NCI-H446 (cell line): ENCODE measurements at places on chromosomes 12 and 14.

DNA sequence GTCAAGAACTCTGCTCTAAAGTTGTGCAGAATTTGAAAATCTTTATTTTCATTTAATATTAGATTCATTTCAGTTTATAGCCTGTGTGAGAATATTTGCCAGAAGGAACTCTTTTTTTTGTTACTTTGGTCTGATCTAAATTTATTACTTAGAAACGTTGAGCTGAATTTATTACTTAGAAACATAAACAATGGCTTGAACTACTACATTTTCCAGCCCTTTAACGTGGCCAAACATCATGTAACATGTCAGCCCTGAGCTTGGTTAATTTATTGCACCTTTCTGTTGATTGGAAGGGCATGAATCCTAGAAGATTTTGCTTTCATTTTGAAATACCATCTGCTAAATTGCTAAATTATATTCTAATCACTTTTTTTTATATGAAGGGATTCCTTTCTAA lies 241.4 kb downstream of the TMEM117 start:
- DNase-seq: no peak

DNA sequence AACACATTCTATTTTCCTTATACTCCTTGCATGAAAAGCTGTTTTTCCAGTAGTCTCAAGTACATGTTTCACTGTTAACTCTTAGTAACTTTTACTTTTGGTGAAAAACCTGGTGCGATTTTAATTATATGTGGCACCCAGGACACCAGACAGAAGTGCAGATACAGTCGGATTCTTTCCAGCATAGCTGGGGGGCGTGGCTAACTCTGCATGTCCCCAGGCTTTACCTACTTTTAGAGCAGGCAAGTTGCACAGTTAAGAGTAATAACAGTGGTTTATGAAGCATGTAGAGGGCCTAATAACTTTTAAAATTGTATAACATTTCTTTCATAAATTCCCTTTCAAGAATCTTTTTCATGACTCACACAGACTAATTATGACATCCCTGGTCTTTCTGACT lies 70.7 kb downstream of the HSD17B6 start:
- no peak for DNase-seq

DNA sequence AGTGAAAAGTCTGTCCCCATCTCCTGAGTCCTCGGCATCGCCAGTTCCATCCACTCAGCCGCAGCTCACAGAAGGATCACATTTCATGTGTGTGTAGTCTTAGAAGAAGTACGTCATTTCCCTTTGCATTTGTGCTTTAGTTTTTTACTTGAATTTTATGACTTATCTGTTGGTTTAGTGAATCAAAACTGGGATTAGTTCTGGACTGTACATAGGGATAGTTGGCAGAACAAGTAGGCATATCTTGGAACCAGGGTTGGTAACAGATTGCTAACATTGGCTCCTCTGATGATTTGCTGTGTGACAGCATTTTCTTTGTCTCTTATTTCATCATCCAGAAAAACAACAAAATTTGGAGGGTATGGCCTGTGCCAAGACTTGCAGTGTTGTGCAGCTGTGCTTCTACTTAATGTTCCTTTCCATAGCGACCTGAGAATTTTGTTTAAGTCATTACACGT lies 69.6 kb upstream of the AEBP2 start:
- DNase-seq: peak; percentile 75

- no peak for DNase-seq
Measured at GRCh38 chr12:38905480-38906351, at the start of gene CPNE8. Gene CPNE8, minus strand, starts transcription at chr12:38905591. Its CDS starts 57 bp downstream, at chr12:38905534.

DNA sequence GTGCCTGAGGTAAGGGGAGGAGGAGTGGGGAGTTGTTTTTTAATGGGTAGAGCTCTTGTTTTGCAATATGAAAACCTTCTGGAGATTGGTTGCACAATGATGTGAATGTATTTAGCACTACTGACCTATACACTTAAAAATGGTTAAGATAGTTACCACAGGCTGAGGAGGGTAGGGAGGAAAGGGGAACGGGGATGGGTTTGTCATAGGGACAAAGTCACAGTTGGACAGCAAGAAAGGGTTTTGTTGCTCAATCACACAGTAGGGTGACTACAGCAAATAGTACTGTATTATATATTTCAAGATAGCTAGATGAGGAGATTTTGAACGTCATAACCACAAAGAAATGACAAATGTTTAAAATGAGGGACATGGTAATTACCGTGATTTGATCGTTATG lies 1562.4 kb downstream of the AACS start:
- DNase-seq: no peak

- no peak for DNase-seq
Measured at GRCh38 chr14:93018366-93018765, 95.4 kb downstream of the CHGA start.

DNA sequence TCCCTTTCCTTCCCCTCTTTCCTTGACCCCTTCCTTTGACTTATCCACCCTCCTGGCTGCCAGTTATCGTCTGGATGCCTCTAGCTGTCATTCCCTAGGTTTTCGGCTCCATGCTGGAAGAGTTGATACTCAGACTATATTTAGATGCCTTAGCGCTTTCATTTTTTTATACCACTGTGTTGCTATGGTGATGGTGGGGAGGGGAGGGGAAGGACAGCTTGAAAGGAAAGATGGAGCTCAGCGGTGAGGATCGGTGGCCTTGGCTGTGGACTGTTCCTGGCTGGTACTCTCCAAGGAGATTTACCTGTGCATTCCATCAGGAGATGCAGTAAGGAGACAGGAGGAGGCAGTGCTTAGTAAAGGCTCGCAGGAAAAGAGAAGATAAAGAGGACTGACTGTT lies 108.7 kb downstream of the SLC8A3 start:
- no peak for DNase-seq

GRCh38 chr12:113088971-113089756 lies 32.6 kb downstream of the DTX1 start:
- no peak for DNase-seq

DNA sequence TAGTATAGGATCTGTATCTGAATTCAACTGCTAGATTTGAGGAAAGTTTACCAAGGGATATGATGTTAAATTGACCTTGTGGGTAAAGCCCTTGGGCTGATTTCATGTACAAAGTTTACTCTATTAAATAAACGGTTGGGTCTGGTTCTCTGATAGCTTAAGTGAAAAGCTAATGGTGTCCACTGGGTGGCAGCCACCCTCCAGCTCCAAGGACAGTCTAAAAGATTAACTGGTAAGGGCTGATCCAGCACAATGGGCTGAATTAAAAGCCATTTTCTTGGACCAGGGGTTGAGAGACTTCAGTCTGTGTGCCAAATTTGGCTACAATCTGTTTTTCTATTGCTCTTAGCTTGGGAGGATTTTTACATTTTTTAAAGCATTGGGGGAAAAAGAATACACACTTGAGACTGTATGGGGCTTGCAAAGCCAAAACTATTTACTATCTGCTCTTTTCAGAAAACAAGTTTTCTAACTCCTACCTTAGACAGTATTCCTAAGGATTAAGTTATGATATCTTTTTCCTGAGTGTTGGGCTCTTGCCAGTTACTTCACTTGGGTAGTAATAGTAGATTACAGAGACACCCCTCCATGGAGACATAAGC lies 116.5 kb downstream of the GPHN start:
- DNase-seq: peak; percentile 39

- DNase-seq: no peak
Measured at GRCh38 chr14:26023967-26024366, 573.9 kb downstream of the NOVA1 start.

- DNase-seq: no peak
Measured at GRCh38 chr12:85968606-85969005, 94.5 kb downstream of the NTS start.

- peak; percentile 68 for DNase-seq
Measured at GRCh38 chr14:103718572-103718971, 3.0 kb downstream of the ZFYVE21 start.

DNA sequence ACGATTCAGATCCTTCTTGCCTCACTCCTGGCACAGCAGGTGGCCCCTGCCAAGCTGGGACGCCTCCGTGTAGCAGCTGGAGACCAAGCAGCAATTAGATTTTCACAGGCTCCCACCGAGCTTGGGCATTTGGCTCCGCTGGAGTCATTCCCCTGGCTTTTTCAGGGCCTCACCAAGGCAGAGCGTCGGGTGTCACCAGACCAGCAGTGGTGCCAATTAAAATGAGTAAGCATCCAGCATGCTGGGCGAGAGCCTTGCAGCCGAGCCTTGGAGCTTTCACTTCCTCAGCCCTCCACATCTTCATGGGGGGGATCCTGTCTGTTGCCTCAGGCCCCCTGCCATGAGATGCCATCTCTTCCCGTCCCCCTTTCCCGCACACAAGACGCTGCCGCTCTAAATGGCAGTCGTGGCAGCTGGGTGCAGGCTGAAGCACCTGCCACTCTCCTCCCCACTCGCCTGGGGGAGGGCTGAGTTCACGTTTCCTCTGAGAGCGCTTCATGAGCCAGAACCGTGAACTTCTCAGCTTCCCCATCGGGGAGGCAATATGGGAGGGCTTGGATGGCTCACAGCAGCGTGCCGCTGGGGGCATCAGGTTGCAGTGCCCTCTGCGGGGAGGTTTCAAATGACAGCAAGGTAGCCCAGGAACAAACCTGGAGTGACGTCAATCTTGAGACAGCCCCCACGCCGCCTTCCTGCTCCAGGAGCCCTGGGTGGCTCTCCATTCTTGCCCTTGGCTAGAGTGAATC lies 11.7 kb downstream of the TPCN1 start:
- peak; percentile 75 for DNase-seq

GRCh38 chr12:28750946-28751685 lies 398.0 kb upstream of the FAR2 start:
- DNase-seq: no peak

DNA sequence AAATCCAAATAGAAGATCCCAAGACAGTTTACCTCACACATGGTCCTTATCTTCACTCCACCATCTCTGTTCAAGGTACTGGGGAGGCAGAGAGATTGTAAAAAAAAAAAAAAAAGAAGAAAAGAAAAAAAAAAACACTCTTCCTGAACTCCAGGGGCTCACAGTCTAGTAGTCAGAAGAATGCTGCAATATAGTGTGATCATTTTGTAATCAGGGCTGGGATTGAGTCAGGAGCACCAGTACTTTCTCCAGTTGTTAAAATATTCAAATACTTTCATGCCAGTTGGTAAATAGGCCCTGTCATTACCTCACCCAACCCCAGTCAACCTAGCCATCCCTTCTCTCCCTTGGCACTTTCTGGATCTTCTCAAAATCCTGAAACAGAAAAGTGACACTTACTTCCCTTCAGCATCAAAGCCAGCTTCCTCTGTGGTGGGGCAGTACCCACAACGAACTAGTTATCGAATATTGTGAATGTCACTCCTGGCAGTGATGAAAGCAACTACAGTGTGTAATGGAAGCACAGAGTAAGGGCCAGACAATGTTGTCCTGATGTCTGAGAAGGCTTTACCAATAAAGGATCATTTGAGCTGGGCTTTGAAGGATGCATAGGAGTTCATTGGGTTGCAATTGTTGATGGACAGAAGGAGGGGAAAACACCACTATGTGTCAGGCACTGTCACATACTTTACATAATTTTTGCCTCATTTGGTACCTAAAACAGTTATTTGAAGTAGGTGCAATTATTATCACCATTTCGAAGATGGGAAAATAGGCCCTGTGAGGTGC lies 44.3 kb upstream of the HSPB8 start:
- no peak for DNase-seq

GRCh38 chr12:51958542-51958941 lies 7.0 kb downstream of the ACVR1B start:
- no peak for DNase-seq

DNA sequence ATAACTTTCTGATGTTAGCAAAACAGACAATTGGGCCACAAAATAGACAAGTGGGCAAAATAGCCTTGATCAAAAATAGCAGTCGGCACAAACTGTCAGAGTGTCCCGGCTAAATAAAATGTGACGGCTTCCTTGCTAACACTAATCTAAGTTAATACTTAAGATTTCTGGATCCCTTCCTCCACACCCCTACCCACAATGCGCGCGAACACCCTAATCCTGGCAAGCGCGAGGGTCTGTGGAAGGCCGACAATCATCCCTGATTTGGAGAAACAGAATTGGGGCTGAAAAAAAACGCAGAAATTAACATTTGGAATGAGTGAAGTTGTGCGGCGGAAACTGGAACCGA lies 489 bp downstream of the CEP290 start:
- DNase-seq: no peak

GRCh38 chr12:129605666-129606065 lies 298.2 kb downstream of the TMEM132D start:
- DNase-seq: no peak

GRCh38 chr12:109711596-109712461 lies 1.8 kb upstream of the FAM222A start:
- DNase-seq: no peak

- no peak for DNase-seq
Measured at GRCh38 chr14:105460616-105461015, 14.0 kb upstream of the CRIP2 start.

DNA sequence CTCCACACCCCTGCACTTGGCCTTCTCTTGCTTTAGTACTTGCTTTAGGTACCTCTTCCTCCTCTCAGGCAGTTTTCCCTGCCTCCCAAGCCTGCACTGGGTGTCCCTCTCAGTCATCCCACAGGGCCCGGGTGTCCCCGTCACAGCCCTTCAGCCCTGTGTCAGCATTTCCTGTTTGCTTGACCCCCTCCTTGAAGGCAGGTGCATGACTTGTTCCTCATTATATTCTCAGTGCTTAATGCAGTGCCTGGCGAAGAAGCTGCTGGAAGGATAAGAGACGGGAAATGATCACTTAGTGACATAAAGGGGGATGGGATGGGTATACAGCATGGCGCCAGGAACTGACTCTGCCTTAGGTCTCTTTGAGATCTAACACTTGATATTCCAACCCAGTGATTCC lies 61.5 kb downstream of the IQSEC3 start:
- no peak for DNase-seq

- no peak for DNase-seq
Measured at GRCh38 chr12:8664228-8664913, 1.7 kb upstream of the MFAP5 start.

DNA sequence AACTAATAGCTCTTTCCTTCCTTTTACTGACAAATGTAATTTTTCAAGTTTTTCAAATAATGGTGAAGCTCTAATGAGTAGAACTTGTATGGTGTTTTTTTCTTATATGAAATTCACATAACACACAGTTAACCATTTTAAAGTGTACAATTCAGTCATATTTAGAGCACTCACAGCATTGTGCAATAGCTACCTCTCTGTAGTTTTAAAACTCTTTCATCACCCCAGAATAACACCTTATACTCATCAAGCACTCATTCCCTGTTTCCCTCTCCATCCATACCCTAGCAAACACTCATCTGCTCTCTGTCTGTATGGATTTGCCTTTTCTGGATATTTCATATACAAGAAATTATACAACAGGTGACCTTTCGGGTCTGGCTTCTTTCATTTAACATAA lies 207.9 kb upstream of the SLC38A2 start:
- no peak for DNase-seq

DNA sequence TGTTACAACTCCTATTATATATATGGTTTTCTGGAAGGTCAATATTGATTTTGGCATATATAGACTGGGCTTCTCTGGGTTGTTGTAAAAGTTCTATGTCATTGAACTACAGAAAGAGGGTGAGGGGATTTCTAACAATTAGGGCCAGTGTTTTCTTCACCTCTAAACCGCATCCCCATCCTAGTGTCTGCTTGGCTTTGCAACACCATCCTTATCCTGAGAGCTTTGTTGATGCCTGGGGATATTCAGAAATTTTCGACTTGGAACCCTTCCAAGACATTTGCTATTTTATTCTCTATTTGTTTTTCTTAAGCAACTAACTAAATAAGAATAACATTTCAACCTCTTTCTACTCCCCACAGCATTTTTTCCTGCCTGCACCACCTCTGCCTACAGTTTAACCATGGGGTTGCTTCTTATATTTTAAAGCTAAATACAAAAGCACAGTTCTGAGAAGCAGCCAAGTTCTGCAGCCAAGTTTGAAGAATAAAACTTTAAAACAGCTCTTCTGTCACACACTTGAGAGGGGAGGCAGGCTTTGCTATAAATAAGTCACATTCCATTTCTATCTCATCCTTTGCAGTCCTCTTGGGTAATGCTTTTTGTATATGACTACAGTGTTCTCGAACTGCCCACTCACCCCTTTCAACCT lies 53.4 kb downstream of the RGS6 start:
- DNase-seq: no peak
